ENCODE measurements at places on chromosomes 11 and 22.
A peak's percentile ranks its signal among the peaks of the same experiment; 100 is the strongest.

- no peak for DNase-seq
These were observed 9.0 kb downstream of the DTX4 start for GRCh38 chr11:59180907-59181306.

- DNase-seq, result peak; percentile 55
These were observed 13.7 kb upstream of the SEC14L3 start for GRCh38 chr22:30485362-30485988.

GRCh38 chr11:68379206-68379605 lies 66.8 kb downstream of the LRP5 start:
- DNase-seq, result no peak

DNA sequence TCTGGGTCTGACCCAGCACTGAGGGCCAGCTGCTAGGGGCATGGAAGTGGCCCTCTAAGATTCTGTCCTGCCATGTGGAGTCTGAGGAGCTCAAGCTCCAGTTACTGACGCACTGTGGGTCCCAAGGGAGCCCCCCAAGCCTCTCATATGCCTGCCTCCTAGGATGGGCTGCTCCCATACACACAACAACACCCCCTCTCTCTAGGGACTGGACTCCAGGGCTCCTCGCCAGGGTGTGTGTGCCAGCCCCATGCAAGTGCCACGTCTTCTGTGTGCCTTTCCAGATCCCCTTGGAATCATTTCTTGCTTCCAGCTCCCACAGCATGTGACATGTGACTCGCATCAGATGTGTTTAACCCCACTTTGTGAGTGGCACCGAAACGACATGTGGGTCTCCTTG lies 234.5 kb downstream of the CEP164 start:
- no peak for DNase-seq

DNA sequence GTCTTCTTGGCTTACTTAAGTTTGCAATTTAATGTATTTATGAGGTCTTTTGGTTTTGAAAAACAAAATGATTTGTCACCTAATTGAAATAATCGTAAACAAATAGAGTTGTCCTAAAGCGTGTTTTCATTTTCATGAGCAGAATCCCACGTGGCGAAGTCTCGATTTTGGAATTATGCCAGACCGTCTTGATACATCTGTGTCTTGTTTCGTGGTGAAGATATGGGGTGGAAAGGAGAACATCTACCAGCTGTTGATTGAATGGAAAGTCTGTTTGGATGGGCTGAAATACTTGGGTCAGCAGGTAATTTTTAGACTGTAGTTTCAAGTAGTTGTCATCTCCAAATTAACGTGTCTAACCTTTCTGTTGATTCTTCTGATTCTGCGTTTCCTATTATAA lies 64.7 kb downstream of the UVRAG start:
- no peak for DNase-seq

DNA sequence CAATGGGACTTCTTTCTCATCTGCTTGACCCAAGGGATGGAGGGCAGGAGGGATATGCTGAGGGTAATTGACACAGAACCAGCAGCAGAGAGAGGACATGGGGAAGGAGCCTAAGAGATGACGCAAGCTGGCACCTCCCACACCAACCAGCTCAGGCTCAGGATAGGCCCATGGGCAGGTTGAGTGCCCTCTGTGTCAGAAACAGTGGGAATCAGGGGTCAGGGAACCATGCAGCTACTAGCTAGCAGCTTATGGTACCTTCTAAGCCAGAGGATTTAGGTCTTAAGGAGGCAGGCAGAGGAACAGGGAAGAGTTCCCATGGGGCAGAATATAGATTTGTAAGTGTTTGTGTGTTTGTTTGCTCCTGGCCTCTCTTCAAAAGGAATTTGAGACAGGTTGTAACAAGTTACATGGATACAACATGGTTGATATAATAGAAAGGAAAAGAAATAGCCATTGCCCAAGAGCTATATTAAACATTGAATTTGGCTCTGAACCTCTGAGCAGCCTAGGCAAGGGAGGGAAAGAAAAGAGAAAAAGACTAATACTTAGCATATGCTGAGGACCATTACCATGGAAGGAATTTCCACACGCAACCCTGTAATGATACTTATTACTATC lies 39.9 kb upstream of the NAV2 start:
- DNase-seq, result no peak

DNA sequence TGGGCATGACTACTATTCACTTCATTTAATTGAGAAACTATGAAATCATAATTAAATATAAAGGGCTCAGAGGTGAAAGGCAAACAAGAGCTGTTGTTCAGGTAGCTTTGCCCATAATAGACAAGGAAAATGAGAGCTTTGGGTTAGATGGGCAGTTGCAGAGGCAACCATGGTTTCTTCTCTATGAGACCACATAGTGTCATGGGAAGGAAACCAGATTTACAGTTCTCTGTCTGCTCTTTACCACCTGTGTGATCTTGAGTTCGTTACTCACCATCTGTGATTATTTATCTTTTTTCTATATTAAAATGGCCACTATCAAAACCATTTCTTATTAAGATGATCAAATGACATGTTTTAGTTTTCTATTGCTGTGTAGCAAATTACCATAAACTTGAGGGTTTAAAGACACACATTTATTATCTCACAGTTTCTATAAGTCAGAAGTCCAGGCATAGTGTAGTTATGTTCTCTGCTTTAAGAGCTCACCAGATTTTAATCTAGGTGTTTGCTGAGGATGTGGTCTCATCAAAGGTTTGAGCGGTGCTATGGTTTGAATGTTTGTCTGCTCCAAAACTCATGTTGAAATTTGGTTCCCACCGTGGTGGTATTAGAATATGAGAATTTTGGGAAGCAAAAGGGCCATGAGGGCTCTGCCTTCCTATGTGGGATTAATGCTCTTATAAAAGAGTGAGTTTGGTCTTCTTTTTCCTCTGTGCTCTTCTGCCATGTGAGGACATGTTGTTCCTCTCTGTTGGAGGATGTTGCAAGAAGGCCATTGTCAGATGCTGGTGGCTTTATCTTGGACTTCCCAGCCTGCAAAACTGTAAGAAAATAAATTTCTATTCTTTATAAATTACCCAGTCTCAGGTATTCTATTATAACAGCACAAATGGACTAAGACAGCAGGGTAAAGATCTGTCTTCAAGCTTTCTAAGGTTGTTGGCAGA lies 38.2 kb downstream of the OR2AG2 start:
- no peak for DNase-seq

Measured in stimulated activated CD4-positive, alpha-beta T cell treated with anti-CD3 and anti-CD28 coated beads, TNF-alpha, amount 100 ng/mL, for 1 hour (primary cell).